ENCODE measurements at places on chromosomes 11 and 22. TPM values are rescaled to one million over a fixed set of nuclear protein-coding genes. Genes with fewer than 3 reads are reported as not detected.

- peak; percentile 80 for DNase-seq
These were observed 11.5 kb upstream of the FADD start for GRCh38 chr11:70191495-70192140.

DNA sequence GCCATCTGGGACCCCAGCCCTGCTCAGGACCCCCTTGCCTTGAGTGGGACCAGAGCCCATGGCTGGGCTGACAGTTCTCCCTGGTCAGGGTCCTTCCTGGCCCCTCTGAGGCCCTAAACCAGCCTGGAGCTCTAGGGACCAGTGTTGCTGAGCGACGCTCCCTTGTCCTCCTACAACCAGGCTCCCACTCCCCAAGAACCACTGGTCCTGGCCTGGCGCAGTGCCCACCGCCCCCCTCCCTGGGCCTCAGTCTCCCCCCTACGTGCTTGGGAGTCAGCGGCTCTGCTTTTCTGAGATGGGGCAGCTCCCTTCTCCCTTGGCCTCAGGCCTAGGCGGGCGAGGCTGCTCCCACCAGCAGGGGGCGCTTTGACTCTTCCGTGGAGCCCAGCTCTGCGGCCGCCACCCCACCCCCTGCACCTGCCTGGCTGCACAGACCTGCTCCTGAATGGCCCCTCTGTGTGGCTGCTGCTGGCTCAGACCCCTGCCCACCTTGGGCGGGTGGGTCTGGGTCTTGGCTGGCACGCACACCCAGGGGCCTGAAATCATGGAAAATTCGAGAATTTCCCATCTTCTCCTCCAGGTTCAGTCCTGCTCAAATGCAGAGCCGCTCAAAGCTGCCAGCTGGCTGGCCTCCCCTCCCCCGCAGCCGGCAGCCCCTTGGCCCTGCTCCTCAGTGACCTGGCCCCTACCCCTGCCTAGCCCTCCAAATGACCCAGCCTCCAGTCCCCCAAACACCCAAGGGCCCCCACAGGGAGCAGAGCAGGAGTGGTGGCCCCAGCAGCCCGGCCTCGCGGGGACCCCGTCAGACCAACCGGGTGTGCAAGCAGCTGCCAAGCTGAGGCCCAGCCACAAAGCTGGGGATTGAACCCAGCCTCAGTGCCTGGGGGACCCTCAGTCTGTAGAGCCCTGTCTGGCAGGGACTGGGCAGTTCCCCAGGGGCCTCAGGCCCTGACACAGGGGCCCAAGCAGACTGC is 9.1 kb downstream of the PRR33 start:
- peak; percentile 87 for DNase-seq

- no peak for DNase-seq
These were observed 53.1 kb upstream of the SLC22A12 start for GRCh38 chr11:64537876-64538275.

- no peak for DNase-seq
These were observed 89.4 kb upstream of the THY1 start for GRCh38 chr11:119512369-119512768.

DNA sequence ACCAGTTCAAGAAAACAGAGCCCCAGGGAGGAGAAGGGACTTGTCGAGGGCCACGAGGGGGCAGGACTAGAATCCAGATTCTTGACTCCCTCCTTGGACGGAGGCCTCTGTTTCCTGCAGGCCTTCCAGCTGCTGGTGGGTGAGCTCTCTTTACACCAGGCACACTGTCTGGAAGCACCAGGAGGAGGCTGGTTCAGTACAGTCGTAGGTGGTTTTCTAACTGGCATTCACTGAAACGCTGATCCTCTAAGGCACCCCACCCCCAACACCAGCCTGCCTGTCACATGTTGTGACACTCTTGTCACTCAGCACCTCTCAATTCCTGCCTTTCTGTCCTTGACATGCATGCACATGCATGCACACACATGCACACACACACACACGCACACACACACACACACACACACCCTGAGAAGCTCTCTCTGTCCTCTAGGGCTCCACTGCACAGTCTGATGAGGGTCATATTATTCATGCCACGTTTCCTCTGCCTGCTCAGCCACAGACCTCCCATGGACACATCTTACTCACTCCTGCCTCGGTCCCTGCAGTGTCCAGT is 751 bp downstream of the MS4A10 start:
- peak; percentile 60 for DNase-seq

DNA sequence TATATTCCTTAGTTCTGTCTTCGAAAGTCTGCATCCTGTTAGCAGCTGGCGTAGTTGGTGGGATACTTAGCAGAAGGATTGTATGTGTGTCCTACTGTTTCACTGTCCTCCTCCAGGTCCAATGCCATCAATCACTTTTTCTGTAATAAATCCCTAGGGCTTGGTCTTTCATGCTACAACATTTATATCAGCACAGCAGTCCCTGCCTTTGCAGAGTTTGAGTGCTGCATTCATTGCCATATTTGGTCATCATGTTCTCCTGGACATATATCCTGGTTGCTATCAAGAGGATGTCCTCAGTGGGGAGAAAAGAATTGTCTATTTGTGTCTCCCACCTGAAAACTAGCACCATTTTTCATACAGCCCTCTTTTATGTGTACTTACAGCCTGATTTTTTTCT is 67.0 kb downstream of the OR5AK2 start:
- DNase-seq = no peak

DNA sequence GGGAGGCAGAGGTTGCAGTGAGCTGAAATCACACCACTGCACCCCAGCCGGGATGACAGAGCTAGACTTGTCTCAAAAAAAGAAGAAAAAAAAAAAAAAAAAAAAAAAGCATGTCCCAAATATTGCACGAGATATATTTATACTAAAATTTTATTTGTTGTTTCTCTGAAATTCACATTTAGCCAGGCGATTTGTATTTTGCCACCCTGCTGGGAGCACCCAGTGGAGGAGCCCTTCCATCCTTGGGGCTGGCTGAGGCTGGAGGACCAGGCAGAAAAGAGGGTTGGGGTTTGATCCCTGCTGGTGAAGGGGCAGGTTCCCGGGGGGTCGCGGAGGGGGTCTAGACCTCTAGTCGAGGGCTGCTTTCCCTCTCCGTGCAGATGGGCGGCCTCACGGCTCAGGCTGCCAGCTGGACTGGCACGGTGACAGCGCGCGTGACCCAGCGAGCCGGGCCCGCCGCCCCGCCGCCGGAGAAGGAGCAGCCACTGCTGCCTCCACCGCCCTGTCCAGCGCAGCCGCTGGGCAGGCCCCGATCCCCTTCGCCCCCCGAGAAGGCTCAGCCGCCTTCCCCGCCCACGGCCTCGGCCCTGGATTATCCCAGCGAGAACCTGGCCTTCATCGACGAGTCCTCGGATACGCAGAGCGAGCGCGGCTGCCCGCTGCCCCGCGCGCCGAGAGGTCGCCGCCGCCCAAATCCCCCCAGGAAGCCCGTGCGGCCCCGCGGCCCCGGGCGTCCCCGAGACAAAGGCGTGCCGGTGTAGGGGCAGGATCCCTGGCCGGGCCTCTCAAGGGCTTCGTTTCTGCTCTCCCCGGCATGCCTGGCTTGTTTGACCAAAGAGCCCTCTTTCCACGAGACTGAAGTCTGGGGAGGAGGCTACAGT is 952 bp upstream of the CATSPERZ start:
- DNase-seq = peak; percentile 39

DNA sequence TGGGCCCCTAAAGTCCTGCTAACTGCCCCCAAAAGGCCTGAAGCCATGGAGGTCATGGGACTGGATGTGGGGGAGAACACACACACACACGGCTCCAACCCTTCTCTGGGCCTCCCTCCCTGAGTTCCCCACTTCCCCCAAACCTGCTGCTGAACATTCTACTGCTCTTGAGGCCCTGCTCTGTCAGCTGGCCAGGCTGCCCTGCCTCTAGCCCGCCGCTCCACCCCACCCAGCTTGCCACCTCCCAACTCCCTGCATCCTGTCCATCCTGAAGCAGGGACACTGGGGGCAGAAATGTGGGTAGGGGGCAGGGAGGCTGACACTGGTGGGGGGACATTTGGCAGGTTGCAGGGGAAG is 1.0 kb downstream of the KCNJ4 start:
- no peak for DNase-seq

GRCh38 chr11:72577271-72577721 is 96.9 kb downstream of the PDE2A start:
- DNase-seq = no peak

UPK3A gene
- not detected for total RNA-seq
